ENCODE measurements at places on chromosomes 1 and 21.
A peak's percentile ranks its signal among the peaks of the same experiment; 100 is the strongest.

- no peak overlapping the region for H3K27ac ChIP-seq
- H3K27me3 ChIP-seq, result peaks cover 25% of the 10 kb centered on the region
- no peak for DNase-seq
- no peaks in the 10 kb centered on the region for H3K36me3 ChIP-seq
- H3K4me3 ChIP-seq, result peak overlapping the region; percentile 4
Measured at GRCh38 chr1:176904057-176904751, 260.3 kb downstream of the ASTN1 start.

- no peak for DNase-seq
- H3K36me3 ChIP-seq, result no peaks in the 10 kb centered on the region
- peak overlapping the region; percentile 71 for H3K27ac ChIP-seq
- peaks cover 29% of the 10 kb centered on the region for H3K4me1 ChIP-seq
Measured at GRCh38 chr1:201456499-201457309, 12.3 kb downstream of the PHLDA3 start.

GRCh38 chr1:214603819-214604252 lies 841 bp downstream of the CENPF start:
- no peak overlapping the region for H3K27ac ChIP-seq
- peaks cover 9% of the 10 kb centered on the region for H3K4me1 ChIP-seq
- H3K27me3 ChIP-seq, result no peaks in the 10 kb centered on the region
- no peak for DNase-seq
- H3K4me3 ChIP-seq, result peak overlapping the region; percentile 74

DNA sequence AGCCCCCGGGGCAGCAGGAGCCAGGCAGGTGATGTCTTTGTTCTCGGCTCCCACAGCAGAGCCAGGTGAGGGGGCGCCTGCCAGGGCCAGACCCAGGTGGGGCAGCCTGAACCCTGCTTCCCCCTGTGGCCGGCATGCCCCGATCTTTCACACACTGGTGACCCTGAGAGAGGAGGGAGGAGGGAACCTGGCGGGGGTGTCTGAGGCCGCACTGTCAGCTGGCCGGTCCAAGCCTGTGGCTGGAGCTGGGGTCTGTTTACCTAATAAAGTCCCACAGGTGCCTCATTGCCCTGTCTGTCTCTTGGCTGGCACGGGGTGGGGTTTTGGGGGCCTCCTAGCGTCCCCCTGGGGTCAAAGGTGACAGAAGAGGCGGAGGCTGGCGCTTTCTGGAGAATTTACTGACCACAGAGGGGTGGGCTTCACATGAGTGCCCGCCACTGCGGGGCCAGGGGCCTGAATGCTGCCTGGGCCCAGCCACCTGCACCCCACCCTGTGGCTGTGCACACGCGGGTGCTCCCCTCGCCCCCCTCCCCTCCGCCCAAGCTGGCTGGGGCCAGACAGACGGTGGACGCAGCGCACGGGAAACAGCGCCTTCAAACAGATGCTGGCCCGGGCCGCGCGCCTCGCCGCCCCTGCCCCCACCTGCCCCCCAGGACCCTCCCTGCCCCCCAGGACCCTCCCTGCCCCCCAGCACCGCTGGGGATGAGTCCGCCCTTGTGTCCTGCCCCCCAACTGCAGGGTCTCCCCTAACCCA lies 5.8 kb downstream of the TMEM240 start:
- peaks cover 10% of the 10 kb centered on the region for H3K4me1 ChIP-seq
- no peak overlapping the region for H3K4me3 ChIP-seq
- DNase-seq, result no peak
- H3K27ac ChIP-seq, result no peak overlapping the region
- peaks cover 3% of the 10 kb centered on the region for H3K36me3 ChIP-seq
- no peaks in the 10 kb centered on the region for H3K27me3 ChIP-seq

DNA sequence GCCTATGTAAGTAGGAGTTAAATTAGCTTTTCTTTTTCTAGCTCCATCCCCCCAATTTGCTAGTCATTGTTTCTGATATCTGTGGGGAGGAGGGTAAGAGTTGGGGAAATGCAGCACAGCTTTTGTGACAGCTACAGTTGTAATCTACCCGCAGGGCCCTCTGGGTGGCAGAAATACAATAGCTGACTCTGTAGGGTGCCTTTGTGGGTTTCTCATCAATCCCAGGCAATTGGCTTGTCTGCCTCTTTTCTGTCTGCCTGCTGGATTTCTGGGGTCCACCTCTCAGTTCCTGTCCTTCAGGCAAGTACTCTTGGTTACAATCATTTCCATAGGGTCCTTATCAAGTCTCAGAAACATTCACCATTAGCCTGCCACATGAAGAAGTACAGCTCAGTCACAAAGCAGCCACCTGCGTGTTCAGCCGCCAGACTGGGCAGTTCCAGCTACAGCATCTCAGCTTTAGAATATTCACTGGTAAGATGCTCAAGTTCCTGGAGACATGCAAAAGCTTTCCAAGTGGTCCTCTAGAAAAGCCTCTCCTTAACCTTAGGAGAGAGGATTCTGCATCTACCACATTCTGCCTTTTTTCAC lies 19.2 kb upstream of the SLC44A5 start:
- no peaks in the 10 kb centered on the region for H3K36me3 ChIP-seq

GRCh38 chr1:3459940-3460671 lies 5.6 kb downstream of the ARHGEF16 start:
- no peaks in the 10 kb centered on the region for H3K36me3 ChIP-seq
- no peaks in the 10 kb centered on the region for H3K27me3 ChIP-seq
- H3K27ac ChIP-seq, result no peak overlapping the region
- no peak overlapping the region for H3K4me3 ChIP-seq
- H3K4me1 ChIP-seq, result peaks cover 20% of the 10 kb centered on the region

Data from heart left ventricle (tissue), 16 donors.